Left ventricle myocardium superior (tissue), 1 donor: ENCODE measurements at places on chromosomes 5 and 9. TPM values are rescaled to one million over a fixed set of nuclear protein-coding genes. Genes with fewer than 3 reads are reported as not detected.

Gene DEPDC1B
- total RNA-seq: 0.15 TPM

DNA sequence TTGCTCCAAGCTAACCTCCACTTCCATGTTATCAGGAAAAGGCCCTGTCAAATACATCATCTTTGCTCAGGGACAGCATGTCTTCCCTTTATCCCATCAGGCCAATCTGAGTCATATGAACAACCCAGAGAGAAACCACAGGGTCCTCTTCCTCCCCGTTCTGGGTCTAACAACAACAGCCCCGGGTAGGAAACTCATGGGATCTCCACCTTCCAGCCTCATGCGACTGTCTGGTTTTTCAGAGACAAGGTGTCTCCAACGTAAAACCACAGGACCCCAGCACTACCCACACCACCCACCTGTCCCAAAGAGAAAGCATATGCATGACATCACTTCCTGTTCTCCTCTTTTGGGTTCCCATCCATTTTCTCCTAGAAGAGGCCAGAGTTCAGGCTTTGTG is 217.9 kb downstream of the ENC1 start:
- DNase-seq: no peak

DNA sequence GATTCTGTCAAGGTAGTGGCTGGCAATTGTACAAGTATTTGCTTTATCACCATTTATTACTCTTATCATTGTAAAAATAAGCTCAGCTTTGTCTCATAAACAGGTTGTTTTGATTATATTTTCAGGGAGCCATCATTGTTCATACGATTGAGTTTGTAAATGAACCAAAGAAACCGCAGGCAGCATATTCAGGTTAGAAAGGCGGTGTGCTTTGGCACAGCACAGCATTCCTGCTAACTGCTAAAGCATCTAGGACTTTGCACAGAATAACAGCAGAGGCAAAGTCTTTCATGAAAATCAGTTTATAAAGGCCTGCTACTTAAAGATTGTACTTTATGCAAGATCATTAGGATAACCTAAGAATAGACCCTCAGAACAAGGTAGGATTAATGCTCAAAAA is 281.5 kb upstream of the SLC24A2 start:
- DNase-seq: no peak

DNA sequence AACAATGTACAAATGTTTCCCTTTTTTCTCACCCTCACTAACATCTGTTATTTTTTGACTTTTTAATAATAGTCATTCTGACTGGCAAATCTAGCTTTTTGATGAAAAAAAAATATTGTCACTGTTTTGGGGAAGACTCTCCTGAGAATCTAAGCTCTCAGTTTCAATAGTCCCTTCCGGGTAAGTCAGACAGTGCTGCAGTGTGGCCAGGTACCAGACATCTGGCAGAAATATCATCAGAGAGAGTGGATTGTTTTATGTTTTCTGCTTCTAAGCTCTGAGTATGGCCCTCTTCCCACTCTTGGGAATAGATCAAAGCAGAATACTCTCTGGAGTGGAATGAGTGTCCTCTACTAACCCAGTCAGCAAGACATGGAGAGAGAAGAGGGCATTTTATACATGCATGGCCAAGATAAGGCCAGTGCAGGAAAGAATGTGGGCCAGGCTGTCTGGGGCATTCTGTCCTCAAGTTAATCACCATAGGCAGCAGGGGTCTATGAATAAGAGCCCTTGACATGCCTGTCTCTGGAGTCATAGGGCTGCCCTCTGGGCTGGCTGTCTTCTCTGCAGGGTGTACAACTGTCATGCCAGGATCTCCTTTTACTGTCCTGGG is 38.5 kb upstream of the OR2S2 start:
- DNase-seq: peak; percentile 42

DNA sequence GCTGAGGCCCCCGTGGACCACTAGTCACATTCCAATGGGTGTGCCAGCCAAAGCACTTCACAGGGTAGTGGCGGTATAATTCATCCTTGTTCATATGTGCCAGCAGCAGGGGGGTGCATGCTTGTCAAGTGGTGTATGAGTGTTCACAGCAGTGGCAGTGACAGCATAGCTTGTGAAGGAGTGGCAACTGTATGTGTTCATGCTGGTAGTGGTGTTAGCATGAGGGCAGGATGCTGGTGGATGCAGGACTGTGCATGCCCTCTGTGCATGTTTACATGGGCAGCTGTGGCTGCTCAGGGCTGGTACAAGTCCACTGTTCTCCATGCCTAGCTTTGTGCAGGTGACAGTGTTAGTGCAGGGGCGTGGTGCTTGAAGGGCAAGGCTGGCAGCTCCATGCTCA is 253.4 kb upstream of the DMAC1 start:
- DNase-seq: no peak

Gene TPPP
- 34.8 TPM for total RNA-seq

DNA sequence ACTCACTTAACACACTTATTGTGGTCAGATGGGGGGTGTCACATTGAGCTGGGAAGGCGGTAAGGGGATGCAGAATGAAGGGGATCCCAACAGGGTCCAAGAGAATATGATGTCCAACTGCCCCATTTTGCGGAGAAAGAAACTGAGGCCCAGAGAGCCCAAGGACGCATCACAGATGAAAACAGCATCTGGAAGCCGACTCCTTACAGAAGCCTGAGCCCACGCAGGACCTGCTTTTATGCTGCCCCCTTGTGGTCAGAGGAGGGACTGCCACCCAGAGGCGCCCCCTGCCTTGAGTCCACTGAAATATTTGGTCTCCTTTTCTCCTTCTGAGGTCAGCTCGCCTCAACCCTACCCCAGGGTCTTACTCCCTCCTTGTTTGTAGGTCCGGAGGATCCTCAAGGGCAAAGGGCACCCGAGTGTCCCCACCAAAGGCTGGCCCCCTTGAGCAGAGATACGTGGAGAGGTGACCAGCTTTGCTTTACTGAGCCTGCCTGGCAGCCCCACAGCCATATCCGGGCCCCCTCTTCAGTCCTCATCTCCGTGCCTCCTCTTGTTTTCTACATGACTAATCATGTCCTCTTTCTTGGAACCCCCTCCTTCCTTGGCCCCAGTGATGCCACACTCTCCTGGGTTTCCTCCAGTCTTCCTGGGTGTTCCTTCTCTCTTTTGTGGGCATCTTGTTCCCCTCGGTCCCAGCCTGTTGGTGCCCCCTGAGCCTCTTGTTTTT is 30.0 kb upstream of the TTLL11 start:
- peak; percentile 81 for DNase-seq

Gene TMEFF1
- not detected for total RNA-seq

DNA sequence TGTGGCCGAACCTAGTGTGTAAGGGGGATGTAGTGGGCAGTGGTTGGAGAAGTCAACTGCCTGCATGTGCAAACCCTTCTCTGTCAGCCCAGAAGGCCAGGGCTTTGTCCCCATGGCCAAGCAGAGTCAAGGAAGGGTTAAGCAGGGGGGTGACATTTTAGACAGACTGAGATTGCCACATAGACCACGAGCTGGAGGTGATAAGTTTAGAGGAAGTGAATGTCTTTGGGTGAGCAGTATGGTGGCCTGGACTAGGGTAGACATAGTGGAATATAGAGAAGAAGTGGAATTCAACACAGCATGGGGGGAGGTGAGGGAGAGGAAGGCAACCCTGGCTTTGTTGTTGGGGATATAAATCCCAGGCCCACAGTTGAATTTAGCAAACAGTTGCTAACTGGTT is 38.7 kb upstream of the CDKN2AIPNL start:
- no peak for DNase-seq

DNA sequence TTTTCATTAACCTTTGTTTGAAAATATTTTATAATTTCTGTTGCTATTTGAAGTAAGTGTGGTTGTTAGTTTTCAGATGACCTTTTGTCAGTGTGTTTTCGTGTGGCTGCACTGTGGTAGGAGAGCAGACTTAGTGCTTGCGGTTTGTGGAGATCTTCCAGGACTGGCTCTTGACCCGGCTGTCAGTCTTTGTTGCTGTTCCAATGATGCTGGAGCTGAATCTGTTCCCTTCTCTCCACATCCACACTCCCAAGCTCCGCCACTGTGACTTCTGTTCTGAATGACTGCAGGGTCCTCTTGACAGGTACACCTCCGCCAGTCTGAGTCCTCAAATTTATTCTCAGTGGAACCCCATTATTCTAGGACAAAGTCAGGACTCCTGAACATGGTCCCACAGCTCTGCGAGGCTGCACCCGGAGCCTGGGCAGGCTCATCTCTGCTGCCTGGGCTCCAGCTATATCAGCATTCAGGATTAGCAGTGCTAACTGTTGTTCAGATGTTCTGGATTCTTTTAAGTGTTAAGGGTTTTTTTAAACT is 126.0 kb downstream of the WNK2 start:
- no peak for DNase-seq

DNA sequence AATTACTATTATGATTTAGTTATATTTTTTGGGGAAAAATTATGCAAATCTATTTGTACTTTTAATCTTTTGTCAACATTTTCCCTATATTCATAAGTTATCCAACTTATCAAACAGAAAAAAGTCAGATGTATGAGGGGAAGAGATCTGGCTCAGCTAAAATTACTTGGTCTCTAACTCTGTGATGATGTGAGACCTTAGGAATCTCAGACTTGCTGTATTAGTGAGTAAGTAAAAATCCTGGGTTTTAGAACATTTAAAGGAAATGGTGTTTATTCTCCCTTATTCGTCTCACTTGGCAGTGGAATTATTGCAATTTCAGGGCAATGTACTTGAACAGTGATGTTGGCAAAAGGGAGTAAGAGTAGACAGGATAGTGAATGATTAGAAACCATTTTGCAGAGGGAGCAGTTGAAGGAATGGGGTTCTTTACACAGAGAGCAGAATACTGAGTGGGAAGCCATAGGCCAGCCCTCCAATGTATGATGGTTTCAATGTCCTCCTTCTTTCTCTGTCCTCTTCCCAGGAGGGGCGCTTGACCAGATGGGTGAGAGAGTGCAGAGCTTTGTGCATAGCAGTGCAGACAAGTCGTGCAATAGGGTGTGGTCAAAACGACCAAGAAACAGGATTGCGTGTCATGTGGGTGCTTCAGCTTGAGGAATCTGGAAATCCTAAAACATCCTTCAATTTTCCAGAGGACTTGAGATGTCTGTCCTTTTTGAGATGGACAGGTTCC is 91.7 kb downstream of the TENT4A start:
- DNase-seq: no peak

DNA sequence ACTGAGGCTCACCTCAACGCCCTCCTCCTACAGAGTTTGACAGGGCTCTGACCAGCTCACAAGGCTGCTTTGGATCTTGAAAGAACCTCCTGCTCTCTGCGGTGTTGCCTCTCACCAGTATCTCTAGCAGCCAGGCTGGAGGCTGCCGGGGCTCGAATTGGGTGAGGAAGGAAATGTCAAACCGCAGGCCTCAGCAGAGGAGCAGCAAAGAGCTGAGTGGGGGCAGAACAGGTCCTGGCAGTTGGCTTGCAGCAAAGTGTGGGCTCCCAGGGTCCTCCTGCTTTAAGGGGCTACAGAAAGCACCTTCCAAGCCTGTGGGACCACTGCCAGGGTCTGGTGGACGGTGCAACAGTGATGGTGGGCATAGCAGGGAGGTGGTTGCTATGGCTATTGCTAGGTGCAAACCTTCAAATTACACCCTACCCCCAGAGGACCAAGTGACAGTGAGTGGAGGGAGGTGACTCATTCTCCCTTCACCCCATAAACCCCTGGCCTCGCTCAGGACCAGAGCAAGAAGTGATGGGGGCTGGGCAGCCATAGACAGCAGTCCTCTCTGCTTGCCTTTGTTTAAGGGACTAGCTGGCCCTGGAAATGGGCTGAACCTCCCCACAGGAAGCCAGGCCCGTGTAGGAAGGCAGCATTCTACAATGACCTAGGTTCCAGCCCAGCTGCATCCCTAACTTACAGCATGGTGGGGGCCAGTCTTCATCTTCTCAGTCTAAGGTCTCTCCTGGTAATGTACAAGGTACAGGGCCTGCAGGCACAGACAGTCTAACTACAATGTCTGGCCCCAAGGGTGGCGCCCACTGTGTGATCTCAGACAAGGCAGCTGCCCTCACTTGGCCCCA is 18.7 kb downstream of the LCP2 start:
- DNase-seq: peak; percentile 54

- no peak for DNase-seq
Measured at GRCh38 chr9:120878188-120879130, 1.5 kb upstream of the PHF19 start.
